ENCODE measurements at places on chromosomes 16 and 17.

DNA sequence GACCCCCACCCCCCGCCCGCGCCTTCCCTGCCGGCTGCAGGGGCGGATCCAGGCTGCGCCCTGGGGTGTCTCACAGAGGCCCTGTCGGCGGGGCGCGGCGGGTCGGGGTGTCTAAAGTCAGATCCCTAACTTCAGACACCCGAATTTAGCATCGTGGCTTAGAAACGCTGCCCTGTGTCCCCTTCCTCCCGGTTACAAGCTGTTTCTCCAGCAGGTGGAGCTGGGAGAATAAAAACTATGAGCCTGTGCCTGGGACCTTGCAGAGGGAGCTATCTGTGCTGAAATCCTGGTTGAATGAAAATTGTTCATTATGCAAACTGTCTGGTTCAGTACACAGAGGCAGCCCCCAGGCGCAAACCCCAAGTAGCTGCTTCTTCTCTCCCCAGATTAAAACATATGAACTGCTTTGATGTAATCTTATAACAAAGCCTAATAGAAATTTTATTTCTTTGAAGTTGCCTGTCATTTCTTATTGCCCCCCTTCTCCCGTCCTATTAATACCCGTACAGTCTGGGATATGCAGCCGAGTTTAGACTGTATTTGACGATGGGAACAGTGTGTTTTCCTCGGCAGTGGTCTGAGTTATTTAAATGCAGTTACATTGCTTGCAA, 79.0 kb downstream of the RPA1 start:
- peak; percentile 59 for DNase-seq

GRCh38 chr16:3654249-3654991, at the start of gene DNASE1:
DNASE1 (plus strand) TSS chr16:3654691; CDS start chr16:3655374, 683 bp downstream.
- peak; percentile 54 for DNase-seq

DNA sequence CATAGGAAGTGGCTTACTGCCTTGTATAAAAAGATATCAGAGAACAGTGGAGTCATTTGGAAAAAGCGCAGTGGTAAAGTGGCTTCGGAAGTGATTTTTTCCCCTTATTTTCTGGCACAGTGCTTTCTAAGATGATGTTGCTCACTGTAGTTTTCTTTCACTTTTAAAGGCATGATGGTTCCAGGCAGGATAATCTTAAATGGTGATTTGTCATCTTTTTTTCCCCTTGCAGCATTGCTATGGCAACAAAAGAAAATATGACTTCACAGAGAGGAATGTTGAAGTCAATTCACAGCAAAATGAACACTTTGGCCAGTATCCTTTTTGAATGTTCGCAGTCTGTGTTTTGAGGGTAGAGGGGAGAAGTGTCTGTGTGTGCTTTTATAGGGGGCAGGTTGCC, 42.5 kb downstream of the GOSR1 start:
- no peak for DNase-seq

DNA sequence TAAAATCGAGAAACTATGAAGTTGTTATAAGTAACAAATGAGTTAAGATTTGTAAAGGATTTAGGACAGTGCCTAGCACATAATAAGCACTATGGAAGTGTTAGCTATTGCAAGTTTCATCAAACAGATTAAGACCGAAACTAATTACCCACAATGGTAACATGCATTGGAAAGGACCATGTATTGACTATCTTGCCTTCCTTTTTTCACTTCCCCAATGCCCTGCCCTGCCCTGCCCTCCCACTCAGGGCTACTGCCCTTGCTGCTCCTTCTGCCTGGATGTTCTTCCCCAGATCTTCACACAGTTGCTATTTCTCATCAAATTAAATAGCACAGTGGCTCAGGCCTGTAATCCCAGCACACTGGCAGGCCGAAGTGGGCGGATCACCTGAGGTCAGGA, 202.1 kb upstream of the PSMD7 start:
- DNase-seq: no peak

- DNase-seq: no peak
These were observed 2.1 kb downstream of the DHRS11 start for GRCh38 chr17:36593656-36594316.

GRCh38 chr17:55433029-55433628, 11.5 kb upstream of the MMD start:
- DNase-seq: peak; percentile 90

DNA sequence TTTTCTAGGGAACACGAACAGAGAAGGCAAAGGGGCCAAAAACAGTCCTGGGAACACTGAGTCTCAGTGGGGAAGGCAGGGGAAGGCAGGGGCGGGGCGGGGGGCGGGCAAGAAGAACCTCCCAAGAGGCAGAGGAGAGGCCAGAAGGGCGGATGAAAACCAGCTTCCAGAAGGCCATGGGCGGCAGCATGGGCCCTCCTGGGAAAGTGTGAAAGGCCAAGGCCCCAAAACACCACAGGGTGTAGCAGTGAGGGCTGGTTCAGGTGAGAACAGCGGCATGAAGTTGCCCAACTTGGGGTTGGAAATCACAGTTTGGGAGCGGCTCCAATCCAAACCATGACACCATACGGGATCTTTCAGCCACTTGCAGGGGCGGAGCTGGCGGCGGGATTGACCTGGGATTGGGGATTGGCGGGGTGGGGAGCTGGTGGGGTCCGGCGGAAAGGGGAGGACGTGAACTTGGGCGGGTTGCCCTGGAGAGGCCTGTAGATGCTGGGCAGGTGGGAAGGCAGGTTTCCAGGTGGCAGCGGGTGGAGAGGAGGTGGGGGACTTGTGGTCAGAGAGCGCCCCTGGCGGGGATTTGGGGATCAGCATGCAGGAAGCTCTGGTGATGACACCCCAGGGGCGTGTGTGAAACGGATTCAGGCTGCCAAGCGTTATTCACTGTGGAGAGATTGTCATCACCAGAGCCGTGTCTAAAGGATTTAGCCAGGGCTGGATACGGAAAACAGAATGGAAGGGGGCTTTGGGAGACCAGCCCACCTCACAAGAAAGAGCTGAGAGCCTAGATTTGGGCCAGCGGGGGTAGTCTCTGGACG, 80.9 kb downstream of the ARHGAP23 start:
- DNase-seq: peak; percentile 60

- DNase-seq: no peak
These were observed 86.3 kb downstream of the DYNLRB2 start for GRCh38 chr16:80627108-80627507.

DNA sequence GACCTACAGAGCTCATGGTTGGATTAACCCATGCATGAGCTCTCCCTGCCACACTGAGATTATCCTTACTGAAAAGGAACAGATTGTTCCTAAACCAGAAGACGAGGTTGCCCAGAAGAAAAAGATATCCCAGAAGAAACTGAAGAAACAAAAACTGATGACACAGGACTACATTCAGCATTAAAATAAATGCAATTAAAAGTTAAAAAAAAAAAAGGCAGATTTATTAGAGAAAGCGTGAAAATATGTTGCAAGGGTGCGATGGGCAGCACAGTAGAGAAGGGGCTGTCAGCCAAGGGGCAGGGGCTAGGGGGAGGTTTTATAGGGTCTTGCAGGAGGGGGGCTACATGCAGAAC, 40.2 kb upstream of the BPTF start:
- no peak for DNase-seq

DNA sequence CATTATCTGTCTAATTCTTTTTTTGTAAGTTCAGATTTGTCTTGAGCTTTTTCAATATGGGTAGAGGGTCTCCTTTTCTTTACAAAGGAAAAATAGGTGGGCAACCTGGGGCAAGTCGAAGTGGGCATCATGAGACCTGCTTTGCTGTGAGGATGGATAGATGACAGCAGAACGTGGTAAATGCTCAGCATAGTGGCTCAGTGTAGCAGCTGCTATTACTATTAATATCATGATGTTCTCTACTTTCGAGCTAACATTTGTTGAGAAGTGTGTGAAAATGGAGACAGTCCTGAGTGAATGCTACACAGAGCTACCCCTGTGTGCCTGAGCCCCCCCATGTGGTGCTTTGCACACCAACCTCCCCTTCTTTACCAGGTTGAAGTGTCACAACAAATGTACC, 39.0 kb upstream of the LGALS9 start:
- DNase-seq: no peak

- DNase-seq: no peak
These were observed 246.6 kb upstream of the RPL38 start for GRCh38 chr17:73956595-73957465.

GRCh38 chr17:34265711-34266110, 4.3 kb upstream of the CCL7 start:
- DNase-seq: no peak

DNA sequence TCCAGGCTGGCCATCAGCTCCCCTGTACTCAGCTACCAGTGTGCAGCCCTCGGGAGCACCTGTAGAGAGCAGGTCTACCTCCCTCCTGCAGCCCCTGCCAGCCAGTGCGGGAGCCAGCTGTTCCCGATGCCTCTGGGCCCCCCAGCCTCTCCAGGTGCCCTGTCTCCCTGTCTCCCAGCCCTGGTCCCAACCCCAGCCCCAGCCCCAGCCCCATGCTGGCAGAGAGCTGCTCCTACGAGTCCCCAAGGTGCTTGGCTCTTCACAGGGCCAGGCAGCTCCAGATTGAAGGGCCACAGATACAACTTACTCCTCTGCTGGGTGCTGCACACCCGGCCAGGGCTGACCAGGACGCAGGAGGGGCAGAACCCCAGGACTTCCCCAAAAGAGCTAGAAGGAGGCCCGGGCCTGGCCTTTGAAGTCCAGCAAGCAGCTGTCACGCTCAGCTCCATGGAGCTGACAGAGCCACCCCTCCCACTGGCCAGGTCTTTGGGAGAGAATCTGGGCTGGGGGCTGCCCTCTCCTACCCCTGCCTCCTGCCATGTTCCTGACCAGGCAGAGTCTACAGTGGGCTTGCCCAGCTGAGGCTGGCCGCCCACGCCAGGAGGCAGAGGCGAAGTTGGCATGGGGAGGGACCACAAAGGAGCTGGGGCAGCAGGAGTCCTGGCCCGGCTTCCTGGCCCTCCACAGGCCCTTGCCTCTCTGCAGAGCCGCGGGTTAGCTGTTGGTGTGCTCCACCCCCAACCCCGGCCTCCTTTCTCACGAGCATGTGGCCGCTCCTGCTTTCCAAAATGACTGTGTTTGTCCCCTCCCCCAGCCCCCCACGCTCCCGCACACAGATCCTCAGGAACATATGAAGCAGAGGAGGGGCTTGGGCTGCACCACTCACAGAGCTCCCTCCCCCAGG, 9.5 kb upstream of the ADAM11 start:
- no peak for DNase-seq

- DNase-seq: no peak
These were observed 732 bp upstream of the EXOSC6 start for GRCh38 chr16:70252355-70252988.

- DNase-seq: no peak
These were observed 82.8 kb upstream of the NOG start for GRCh38 chr17:56510554-56511342.

DNA sequence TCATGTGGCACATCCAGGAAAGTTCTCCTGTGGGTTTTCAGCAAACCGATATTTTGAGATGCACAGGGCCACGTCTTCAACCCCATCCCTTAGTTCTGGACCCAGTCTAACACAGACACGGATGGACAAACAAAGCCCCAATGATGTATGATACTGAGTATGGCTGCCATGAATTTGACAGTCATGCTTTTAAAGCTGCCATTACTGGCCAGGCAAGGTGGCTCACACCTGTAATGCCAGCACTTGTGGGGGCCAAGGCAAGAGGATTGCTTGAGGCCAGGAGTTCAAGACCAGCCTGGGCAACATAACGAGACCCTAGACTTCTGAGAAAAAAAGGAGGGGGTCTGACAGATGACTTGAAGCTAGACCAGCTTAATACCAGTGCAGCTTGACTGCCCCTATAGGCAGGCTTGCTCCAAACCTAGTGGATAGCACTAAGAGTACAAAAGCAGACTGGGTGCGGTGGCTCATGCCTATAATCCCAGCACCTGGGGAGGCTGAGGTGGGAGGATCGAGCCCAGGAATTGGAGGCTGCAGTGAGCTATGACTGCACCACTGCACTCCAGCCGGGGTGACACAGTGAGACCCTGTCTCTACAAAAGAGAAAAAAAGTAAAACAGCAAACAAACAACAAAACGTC, 10.8 kb upstream of the ZNF629 start:
- DNase-seq: no peak

DNA sequence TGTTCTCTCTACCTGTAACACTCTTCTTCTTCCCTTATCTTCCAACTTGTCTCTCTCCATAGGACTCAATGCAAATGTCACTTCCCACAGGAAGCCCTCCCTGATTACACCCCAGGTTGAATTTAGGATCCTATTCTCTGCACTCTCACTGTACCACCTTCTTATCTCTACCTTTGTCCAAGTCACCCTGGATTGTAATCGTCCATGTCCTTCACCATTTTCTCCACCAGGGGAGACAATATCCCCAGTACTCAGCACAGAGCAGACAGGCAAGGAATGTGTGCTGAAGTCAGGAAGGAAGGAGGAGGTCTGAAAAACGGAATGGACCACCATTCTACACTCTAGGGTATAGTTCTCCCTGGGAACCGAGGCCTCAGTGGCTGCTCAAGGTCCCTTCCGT, 14.2 kb downstream of the C16orf82 start:
- DNase-seq: no peak

GRCh38 chr16:74673876-74674275, 7.2 kb upstream of the RFWD3 start:
- no peak for DNase-seq

- DNase-seq: peak; percentile 74
These were observed 1.8 kb downstream of the HSD17B1 start for GRCh38 chr17:42554250-42555121.

DNA sequence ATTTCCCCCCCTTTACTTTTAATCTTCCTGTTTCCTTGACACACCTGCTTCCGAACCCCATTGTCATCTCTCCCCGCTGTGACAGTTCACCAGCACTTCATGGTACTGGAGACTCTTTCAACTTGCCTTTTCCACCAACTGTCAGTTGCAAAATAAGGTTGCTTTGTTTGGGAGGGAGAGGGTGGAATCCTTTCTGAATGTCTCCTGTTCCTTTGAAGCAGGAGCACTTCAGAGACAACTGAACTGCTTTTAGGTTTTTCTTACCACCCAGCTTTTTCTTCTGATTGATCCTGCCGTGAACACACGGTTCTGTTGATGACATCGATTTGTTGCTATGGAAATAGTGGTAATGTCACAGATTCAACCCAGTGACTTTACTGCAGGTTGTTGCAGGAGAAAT, 42.0 kb downstream of the RPA1 start:
- DNase-seq: no peak

GRCh38 chr17:47732399-47733046, 513 bp upstream of the TBX21 start:
- DNase-seq: no peak

DNA sequence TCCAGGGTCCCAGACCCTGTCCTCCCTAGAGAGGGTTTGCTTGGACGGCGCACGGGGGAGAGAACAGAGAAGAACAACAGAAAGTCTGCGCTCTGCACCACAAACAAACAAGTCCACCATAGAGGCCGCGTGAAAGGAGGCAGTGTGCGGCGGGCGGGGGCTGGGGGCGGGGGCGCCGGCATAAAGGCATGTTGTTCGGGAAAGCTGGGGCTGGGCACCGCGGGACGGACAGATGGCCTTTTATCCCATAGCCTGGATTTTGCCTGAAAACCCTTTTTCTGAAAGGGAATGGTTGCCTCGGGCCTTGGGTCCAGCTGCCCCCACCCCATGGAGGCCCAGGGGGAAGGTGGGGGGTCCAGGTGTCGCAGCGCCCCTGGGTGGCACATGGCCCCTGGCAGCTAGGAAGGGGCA, 26.0 kb downstream of the FA2H start:
- DNase-seq: no peak

- no peak for DNase-seq
These were observed 52.1 kb downstream of the PRKCA start for GRCh38 chr17:66354472-66354871.

- peak; percentile 34 for DNase-seq
These were observed 7.3 kb downstream of the THRA start for GRCh38 chr17:40069751-40070708.
